ENCODE measurements at places on chromosomes 5 and 9.

DNA sequence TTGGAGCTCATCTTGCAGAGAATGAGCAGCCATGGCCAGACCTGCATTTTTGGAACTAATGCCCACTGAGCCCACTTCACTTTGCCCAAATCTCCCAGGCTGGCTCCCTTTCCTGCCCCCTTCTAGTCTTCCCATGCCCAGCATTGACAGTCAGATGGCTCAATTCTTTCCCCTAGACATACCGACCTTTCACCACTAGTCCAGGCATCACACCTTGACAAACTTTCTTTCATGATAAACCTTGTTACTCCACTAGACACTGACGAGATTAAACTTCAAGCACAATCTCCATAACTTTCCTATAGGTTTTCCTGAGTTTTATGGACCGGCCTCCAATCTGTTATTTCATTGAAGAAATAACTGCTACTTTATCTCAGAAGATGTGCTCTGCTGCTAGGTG, 47.8 kb upstream of the RAI14 start:
- DNase-seq, result no peak

DNA sequence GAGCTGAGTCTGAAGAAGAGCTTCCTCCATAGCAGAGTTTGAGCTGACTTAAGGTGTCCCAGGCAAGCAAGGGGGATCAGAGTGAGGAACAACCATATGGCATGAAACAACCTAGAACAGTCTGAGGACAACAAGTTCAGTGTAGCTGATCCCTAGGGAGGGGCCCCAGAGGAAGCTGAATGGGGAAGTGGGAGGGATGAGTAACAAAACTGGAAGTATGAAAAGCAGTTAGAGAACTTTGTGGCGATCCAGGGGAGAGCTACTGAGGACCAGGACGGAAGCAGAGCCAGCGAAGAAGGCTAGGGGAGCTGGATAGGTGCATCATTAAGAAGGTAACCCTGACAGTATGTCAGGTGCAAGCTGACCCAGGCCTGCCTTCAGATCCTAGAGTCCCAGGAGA, 580.8 kb downstream of the BNC2 start:
- DNase-seq, result no peak

DNA sequence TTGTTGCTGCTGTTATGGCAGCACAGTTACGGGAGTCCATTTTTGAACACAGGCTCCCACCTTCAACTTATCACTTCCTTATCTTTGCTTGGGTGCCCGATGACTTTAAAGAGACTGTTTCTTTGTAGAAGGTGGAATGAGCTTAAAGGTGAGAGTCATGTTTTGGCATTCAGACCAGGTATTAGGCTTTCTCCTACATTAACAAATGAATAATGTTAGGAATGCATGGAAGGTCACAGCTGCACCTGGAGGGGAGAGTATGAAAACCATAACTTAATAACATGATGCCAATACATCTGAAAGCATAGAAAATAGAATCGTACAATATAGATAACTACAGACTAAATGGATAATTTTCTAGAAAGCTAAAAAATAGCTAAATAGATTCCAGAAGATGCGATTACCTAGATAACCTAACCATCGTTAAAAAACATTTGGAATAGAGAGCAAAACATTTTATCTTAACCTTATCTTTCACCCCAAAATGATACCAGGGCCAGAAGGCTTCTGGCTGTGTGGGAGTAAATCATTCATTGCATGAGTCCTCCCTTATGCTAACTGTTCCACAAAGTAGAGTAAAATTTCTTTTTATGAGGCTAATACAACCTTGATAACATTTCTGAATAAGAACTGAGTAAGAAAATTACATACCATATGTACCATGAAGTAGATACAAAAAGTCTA, 126.2 kb upstream of the ADCY2 start:
- DNase-seq, result no peak

DNA sequence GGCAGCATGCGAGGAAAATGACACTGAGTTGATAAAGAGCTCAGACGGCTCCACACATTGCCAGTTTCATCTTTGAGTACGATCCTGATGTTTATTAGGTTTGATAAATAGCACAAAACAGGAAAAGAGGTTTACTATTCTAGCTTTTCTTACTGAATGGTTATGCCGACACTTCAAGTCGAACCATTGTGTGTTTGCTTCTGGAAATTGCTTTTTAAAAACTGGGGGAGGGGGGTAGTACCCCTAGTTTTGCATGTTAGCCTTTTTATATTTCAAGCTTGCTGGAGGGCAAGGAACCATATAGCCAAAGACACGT, 5.2 kb downstream of the PTCH1 start:
- DNase-seq, result no peak

DNA sequence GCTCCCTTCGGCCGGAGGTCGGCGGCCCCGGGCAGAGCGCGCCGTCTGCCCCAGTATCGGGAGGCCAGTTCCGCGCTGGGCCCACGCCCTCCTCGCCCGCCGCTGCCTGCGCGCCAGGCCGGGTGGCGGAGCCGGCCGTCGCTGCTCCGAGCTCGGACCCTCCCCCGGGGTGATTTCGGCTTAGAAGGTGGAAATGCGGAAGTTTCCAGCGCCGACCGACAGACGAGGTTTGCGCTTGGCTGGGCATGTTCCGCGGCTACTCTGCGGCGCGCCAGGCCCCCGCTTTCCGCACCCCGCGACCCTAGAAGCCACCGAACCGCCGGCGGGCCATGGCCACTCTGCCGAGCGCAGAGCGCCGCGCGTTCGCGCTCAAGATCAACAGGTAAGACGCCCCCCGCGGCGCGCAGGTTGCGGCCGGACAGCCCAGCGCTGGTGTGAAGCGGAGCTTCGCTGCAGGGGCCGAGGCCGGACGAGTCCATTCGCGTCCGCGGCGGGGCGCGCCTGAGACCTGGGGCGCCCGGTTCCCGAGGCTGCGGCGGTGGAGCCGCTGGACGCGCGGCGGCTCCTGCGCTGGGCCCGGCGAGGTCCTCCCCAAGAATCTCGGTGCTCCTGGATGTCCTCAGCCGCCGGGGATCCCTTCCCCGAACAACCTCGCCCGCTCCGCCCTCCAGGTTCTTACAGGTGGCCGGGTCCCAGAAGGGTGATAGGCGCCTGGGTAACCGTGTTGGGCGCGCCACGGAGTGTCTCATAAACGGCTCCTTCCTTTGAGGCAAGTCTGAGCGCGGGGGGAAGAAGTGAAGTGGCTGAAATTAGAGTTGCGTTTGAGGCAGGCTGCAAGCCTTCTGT, at the start of gene DOCK8:
TSS of gene DOCK8 (plus strand) at position 218 of the 846 bp plus-strand sequence. CDS start at position 330, 112 bp downstream.
- DNase-seq, result peak; percentile 25

GRCh38 chr5:159135896-159136531, 36.3 kb upstream of the EBF1 start:
- no peak for DNase-seq

GRCh38 chr5:151132963-151133362, 24.6 kb downstream of the ANXA6 start:
- DNase-seq, result no peak

DNA sequence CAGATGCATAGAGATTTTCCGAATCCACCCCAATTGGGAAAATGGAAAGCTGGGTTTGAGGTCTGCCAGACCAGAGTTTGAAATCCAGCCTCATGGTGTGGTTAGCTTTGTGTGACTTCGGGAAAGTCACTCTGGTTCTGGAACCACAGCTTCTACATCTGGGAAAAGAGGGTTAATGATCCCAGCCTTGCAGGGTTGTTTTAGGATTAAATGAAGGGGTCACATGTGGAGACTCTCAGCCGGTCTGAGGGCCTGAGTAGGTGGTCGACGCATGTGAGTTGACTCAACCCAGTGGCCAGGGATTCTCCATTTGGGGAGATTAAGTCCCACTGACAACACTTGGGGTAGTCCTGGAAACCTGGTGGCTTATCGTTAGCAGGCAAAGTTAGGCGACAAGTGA, 6.1 kb downstream of the ZNF618 start:
- DNase-seq, result no peak

Measured in activated CD8-positive, alpha-beta memory T cell treated with anti-CD3 and anti-CD28 coated beads for 48 hours (primary cell).